ENCODE measurements at places on chromosomes 4 and X. TPM values are rescaled to one million over a fixed set of nuclear protein-coding genes. Genes with fewer than 3 reads are reported as not detected.

Gene PNCK
- 1.3 TPM for total RNA-seq

Gene RPS6KA6
- 5.9 TPM for total RNA-seq

Gene SPANXA1
- not detected for total RNA-seq

Gene FMR1
- 40.0 TPM for total RNA-seq

Gene ADH5
- 159 TPM for total RNA-seq

Gene USP26
- not detected for total RNA-seq

Gene ODAM
- total RNA-seq = not detected

Gene GRIA2
- 4.8 TPM for total RNA-seq

Gene USP9X
- total RNA-seq = 124 TPM

Gene FGD1
- 3.3 TPM for total RNA-seq

Gene TRIM75
- not detected for total RNA-seq

Gene MAMLD1
- 14.7 TPM for total RNA-seq

Gene KLHL34
- 0.32 TPM for total RNA-seq

Gene PDLIM3
- total RNA-seq = 25.3 TPM

Gene ZNF595
- total RNA-seq = 34.6 TPM

Gene ZMAT1
- total RNA-seq = 16.7 TPM

Gene CXCL5
- total RNA-seq = not detected

Gene TRIML1
- total RNA-seq = not detected

Gene EXOC1
- 54.4 TPM for total RNA-seq

Gene HTR2C
- not detected for total RNA-seq

Gene TXK
- total RNA-seq = 1.6 TPM

Gene FATE1
- not detected for total RNA-seq

Gene SH3D19
- 297 TPM for total RNA-seq

Gene C4orf50
- under 0.01 TPM for total RNA-seq

Gene FAM53A
- total RNA-seq = 4.6 TPM

Gene ARAP2
- total RNA-seq = 21.3 TPM

Gene STPG2
- total RNA-seq = 1.6 TPM

Gene AFP
- not detected for total RNA-seq

Gene POLN
- total RNA-seq = 4.3 TPM

Gene PAGE5
- total RNA-seq = not detected

Gene SHISA3
- total RNA-seq = 3.8 TPM

Gene MAGED4
- total RNA-seq = 7.5 TPM

Gene GLRB
- total RNA-seq = 10.7 TPM

Gene CSAG1
- not detected for total RNA-seq

Gene ATP8A1
- total RNA-seq = 12.2 TPM

Gene FAM149A
- total RNA-seq = 22.9 TPM

Gene CTAG2
- total RNA-seq = not detected

Gene GLOD5
- 0.66 TPM for total RNA-seq

Gene TMPRSS11A
- not detected for total RNA-seq

Gene UBL4A
- total RNA-seq = 38.3 TPM

Gene SPANXA2
- not detected for total RNA-seq

Gene MFAP3L
- total RNA-seq = 19.3 TPM

Gene MAGEB2
- total RNA-seq = not detected

Gene GPRASP1
- 16.1 TPM for total RNA-seq

Data from breast epithelium (tissue), 4 donors.